ENCODE measurements at places on chromosomes 16 and 17.

- DNase-seq = no peak
These were observed 6.1 kb upstream of the HNF1B start for GRCh38 chr17:37750768-37751475.

- DNase-seq = no peak
These were observed 41.4 kb downstream of the SF3B3 start for GRCh38 chr16:70565053-70565452.

DNA sequence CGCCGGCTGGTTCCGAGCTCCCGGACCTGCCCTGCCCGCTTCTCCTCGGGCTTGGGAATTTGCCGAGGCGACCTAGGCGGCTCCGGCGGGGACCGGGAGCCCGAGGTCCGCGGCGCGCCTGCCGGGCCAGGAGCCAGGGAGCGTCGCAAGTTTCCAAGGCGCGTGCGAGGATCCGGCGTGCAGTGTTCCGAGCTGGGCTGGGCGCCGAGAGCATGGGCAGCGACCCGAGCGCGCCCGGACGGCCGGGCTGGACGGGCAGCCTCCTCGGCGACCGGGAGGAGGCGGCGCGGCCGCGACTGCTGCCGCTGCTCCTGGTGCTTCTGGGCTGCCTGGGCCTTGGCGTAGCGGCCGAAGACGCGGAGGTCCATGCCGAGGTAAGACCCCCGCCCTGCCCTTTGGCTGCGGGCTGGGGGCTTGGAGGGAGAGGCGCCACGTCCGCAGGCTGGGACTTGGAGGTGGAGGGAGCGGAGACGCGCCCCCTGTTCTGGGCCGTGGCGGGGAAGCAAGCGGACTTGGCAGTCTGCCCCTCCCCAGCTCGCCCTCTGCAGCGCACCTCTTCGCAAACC lies 668 bp downstream of the MMP15 start:
- DNase-seq = peak; percentile 36

GRCh38 chr17:56108811-56109284 lies 44.4 kb upstream of the ANKFN1 start:
- no peak for DNase-seq

- no peak for DNase-seq
These were observed 24.4 kb downstream of the SNN start for GRCh38 chr16:11692651-11693050.

- DNase-seq = peak; percentile 76
These were observed 151.9 kb downstream of the MSI2 start for GRCh38 chr17:57408071-57408811.

DNA sequence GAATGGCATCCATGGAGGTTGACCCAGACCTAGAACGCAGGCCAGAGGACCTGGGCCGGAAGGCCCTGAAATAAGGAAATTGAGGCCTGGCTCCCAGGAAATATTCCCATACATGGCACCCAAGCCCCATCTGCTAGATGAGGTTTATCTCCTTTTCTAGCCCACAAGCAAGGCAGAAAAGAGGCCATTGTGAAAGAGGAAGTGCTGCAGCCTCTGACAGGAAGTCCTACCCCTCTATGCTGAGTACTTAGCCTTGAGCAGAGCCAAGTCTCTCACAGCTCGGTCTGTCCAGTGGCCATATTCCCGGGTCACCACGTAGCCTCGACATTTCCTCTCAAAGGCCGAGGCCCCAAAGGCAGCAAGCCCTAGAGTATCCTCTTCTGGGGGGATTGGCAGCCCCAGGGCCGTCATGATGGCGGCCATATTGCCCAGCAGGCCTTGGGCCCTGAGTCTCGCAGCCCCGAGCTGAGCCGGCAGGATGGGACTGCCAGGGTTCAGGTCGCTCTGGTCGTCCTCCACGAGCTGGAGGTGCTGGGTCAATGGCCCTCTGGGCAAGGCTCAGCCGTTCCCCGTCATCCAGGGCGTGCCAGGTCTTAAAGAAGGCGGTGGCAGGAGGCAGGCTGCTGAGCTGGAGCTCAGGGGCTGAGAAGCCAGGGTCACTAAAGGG lies 7.8 kb downstream of the CTF1 start:
- DNase-seq = no peak

GRCh38 chr17:65564793-65565192 lies 3.3 kb upstream of the AXIN2 start:
- DNase-seq = peak; percentile 71

DNA sequence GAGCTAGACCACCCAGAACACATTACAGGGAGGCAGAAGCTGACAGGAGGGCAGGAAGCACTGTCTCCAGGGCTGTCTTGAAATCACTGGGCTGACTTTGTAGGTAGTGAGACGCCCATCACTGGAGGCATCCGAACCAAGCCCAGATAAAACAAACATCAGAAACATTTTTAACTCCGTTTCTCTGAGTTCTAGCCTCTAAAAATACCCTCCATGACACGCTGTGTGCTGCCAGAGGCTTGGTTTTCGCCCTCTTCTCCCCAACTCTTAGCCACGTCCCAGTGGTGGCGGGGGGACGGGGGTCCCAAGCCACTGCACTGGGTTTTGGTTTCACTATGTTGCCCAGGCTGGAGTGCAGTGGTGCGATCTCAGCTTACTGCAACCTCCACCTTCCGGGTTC lies 1.2 kb downstream of the CEP295NL start:
- no peak for DNase-seq

DNA sequence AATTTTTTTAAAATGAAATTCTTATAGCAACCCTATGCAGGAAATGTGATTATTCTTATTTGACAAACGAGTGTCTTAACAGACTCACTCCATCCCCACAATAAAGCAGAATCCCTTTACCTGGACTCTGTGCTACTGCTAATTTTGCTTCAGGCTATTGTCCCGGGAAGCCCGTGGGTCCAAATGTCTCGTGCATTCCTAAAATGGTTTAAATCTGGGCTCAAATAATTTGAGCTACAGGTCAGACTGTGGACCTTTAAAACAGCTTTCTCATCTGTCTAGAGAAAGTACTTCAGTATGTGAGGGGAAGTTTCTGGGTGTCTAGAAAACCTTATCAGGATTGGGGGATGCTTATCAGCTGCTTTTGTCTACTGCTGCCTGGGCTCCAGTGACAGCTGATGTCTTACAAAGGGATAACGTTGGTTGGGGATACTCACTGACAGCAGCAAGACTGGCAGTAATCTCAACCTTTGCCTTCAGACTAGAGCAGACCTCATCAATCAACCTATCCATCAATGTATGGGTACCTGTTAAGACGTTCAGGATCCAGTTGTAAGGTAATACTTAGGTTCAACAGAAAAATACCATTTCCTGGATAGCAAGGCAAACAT lies 197.9 kb upstream of the CDH11 start:
- no peak for DNase-seq

DNA sequence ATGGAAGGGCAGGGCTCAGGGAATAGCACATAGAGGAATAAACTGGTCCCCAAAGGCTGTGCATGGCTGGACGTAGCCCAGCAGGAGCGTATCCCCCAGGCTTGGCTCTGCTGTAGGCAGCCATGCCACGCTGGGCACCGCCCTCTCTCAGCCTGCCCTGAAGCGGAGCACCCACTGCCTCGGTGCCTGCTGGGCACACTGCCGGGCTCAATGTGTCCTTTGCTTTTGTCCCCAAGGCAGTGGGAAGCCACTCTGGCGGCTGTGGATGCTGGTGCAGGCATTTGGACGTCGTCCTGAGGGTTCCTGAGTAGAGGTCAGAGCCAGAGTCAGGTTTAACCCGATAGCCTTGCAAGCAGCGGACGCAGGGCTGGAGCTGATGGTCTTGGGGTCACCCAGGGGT lies 141.0 kb downstream of the ENGASE start:
- DNase-seq = no peak

GRCh38 chr17:67459985-67460384 lies 82.9 kb downstream of the PITPNC1 start:
- DNase-seq = no peak

GRCh38 chr16:68401871-68402747 lies 46.2 kb downstream of the SMPD3 start:
- DNase-seq = no peak

DNA sequence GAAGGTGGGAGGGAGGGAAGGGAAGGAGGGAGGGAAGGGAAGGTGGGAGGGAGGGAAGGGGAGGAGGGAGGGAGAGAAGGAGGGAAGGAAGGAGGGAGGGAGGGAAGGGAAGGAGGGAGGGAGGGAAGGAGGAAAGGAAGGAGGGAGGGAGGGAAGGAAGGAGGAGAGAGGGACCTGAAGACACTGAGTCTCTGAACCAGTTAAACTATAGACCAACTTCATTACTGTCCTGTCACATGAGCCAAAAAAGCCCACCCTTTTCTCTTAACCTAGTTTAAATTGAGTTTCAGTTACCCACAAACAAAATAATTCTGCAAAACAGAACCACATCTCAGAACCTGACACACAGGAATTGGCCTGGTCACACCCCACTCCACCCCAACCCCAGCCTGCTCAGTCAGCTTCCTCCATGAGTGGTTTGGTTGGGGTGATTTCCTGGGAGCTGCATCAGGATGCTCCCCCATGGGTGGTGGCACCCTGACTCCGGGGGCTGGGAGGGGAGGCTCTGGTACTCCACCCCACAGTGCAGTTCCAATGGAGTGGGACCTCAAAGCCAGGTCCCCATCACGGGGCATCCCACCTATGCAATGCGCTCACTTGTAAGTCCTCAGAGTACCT lies 4.7 kb upstream of the PRR29 start:
- DNase-seq = no peak

DNA sequence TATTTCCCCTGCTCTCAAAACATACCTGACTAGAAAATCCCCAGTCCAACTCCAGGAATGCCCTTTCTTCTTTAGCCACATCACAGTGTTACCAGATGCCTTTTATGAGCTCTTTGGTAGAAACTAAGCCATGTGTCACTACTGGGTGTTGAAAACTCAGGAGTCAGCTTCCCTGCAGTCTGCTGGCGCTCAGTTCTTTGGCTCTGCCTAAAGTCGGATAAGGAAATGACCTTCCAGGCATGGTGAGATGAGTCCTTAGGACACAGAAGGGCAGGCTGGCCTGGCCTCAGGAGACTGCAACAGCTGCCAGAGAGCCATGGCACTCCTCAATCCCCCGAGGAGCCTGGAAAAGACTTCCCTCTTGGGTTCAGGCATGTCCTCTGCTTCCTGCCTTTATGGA lies 89.1 kb downstream of the CDH13 start:
- DNase-seq = no peak

GRCh38 chr16:69166221-69166833 lies 20.6 kb upstream of the SNTB2 start:
- no peak for DNase-seq

DNA sequence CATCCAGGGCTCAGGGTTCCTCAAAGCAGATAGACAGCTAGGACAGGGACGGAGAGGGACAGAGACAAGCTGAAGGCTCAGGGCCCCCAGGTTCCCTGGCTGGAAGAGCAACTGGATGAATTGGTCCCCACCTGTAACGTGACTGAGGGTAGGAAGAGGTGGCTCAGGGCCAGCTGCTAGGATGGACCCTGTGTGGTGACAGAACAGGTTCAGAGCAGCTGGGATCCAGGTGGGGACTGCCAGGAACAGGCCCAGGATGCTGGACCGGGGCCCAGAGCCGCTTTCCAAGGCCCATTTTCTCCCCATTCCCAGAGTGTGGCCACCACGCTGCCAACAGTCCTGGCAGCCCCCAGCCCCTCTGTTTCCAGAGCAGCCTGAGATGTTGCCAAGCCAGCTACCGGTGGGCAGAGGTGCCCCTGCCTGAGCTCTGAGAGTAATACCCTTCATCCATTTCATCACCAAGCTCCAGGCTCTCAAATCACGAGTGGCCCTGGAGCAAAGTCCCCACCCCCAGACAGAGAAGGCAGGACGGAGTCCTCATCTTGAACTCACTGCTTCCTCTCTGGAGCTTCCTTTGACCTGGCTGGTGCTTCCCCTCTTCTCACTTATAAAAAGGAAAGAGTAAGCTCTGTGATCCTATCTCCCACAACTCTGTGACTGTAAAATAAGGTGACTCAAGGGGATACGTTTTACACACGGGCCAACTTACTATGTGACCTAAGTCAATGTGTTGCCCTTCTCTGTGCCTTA lies 79.6 kb downstream of the TMEM132E start:
- no peak for DNase-seq

DNA sequence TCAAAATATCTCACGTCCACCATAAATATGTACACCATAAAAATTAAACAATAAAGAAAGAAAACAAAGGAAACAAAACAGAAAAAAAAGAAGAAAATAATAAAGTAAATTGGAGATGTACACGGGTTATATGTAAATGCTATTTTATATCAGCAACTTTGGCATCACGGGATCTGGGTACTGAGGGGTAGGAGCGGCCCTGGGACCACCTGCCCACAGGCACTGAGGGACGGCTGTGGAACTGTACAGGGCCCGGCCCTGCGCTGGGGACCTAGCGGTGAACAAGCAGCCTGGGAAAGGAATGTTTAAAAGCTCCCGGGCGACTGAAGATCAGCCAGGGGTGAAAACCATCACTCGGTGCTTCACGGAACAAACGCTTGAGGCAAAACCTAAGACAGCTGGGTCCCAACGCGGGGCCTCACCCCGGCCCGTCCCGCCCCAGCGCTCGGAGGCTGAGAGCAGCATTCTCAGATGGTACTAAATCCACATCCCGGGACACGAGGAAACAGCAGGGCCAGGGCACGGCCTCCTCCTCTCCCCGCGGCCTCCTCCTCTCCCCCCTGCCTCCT lies 31.2 kb downstream of the NXN start:
- no peak for DNase-seq
